ENCODE measurements at places on chromosomes 11 and 22.
A peak's percentile ranks its signal among the peaks of the same experiment; 100 is the strongest.

GRCh38 chr11:115469361-115469760 is 34.9 kb downstream of the CADM1 start:
- no peak for DNase-seq

DNA sequence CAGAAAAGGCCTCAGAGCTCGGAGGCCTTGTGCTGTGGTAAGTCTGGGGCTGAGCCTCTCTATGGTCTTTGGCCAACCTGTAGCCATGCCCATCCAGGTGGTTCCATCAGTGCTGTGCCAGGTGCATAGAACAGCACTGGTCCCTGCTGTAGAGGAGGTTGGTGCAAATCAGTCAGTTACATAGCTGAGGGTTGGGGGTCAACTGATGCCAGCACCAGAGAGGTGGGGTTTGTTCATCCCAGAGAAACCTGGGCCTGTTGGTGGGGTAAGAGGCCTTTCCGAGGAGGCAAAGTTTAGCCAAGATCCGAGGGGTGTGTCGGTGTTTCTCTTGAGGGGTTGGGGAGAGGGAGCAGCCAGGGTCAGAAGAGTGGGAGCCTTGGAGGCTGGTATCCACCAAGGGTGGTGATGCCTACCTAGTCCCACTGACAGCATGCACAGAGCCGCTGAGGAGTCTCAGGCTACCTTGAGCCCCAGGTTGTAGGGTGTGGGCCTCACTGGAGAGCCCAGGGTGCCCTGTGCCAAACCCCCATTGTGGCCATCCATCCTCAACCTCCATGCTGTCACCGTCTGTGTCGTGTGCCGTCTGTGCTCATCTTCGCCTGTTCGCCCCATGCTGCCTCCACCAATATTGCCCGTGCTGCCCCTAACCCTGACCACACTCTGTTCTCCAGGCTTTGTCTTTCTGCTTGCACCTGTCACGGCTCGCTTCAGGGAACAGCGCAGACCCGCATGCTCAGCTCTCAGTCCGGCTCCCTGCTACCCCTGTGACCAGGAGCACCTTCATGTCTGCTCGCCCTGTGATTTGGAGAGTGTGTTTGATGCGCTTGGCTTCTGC is 78.7 kb upstream of the SUSD2 start:
- no peak for DNase-seq

DNA sequence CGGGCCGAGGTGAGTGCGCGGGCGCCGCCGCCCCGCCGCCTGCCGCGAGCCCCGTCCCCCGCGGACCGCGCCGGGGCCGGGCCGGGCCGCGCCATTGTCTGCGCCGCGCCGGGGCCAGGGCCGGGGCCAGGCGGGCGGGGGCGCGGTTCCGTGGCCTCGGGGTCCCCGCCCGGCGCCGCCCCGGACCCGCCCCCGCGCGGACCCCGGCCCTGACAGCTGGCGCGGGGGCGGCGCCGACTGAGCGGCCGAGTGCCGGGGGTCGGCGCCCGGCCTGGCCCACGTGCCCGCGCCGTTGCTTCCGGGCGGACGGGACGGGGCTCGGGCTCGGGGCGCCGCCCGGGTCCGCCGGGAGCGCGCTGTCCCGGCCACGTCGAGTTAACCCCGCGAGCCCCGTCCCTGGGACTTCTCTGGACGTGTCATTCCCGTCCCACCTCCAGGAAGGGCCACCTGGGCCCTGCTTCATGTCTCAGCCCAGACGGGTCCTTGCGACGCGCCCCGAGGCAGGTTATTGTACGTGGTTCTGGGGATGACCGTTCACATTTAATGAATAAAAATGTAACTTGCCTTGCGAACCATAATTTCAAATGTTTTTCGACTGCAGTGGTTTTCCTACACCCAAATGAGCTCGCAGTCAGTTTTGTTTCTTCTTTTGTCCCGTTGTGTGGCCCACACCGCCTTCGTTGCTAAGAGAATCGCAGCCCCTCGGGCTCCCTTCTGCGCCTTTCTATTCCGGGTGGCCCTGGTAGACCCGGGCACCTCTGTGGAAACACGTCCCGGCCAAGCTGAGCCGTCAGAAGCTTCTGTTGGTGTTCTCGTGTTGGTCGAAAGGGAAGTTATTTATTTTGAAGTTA is 562 bp downstream of the ZBED4 start:
- DNase-seq = no peak

DNA sequence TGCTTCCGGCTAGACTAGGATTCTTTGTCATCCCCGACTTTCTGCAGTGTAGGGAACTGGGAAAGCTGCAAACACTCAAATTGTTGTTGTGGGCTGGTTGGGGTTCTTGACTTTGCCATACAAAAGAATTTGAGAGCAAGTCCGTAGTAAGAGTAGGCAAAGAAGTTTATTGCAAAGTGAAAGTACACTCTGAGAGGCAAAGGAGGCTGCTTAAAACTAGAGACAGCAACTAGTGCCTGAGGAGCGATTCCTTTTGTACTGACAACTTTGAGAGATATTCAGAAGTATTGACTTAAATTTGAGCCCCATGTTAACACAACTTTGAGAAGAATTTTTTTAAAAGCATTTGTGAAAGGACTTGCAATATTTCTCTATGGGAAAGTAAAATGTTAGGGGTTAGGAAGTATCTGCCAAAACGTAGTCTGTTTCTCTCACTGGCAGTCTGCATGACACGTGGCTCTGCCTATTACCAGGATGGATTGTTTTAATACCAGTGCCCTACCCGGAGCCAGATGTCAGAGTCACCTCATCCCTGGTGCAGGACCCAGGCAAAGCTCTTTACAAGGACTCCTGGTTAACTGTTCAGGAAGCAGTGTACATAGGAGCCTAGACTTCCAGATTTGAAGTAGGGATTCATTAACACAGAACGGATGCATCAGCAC is 85.0 kb upstream of the CLPB start:
- DNase-seq = no peak

GRCh38 chr11:110968348-110969062 is 256.3 kb upstream of the ARHGAP20 start:
- no peak for DNase-seq

GRCh38 chr11:129435499-129436245 is 60.0 kb downstream of the BARX2 start:
- no peak for DNase-seq

DNA sequence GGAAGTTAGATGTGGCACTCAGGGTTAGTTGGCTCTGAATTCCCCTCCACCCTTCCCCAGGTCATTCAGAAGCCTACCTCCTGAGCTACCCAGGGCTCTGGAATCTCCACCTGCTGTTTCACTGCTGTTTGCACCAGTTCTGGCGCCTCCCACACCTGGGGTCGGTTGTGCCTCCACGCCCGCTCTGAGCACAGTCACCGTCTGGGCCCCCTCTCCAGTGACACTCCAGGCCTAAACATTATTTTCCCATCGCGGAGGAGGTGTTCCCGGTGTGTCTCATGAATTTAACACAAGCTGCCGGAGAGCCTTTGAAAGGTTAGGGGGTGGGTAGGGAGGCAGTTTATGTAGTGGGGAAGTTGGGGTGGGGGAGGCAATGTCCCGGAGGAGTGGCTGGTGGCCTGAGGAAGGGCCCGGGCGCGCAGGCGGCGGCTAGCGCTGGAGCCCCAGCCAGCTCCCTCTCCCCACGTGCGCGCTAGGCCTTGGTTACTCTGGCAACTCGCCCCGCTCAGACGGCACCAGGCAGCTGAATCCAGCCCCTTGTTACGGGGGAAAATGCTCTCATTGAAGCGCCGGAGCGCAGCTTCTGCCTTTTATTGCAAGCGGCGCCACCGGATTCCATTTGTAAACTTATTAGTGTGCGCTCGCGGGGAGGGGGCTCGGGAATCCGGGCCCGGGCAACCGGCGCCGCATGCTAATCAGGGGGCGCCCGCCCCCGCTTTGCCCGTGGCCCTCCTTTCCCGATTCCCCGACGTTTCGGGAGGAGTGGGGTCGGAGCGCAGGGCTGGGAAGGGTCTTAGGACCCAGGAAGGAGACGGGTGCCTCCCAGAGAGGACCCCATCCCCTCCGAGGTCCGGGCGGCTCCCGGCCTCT is 52.4 kb downstream of the GRIK4 start:
- no peak for DNase-seq

DNA sequence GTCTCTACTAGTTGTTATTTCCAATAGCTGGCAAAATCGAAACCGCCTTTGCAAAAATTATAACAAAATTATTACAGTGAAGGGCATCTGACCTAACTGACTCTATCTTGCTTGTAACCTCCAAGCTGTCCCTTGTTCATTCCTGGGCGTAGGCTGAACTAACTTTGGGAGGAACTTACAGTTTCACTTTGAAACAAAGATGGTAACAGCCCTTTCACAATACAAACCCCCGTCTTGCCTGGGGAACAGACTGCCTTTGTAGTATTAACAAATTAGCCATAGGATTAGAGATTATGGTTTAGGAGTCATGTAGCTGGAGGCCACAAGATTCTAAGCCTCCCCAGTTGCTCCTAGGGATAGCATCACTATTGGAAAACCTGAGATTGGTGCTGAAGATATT is 131.6 kb upstream of the HSD17B12 start:
- no peak for DNase-seq

DNA sequence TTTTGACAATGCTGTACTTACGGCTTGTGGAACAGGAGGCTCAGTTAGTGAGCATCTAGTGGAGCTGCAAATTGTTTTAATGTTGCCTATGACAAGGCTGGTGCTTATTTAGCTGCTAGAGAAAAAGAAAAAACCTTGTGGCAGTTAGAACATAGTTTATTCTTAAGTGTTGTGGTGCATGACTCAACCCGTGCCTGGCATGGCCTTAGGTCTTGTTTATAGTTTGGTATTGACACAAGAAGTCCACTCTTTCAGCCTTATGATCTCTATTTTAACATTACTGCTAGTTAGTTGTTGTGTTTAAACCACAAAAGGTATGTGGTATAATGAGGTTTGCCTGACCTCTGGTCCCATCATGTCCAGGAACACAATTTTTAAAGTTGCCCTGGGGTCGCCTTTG is 744.6 kb downstream of the FAM181B start:
- DNase-seq = no peak

GRCh38 chr11:128506999-128507611 is 80.3 kb downstream of the ETS1 start:
- DNase-seq = no peak

DNA sequence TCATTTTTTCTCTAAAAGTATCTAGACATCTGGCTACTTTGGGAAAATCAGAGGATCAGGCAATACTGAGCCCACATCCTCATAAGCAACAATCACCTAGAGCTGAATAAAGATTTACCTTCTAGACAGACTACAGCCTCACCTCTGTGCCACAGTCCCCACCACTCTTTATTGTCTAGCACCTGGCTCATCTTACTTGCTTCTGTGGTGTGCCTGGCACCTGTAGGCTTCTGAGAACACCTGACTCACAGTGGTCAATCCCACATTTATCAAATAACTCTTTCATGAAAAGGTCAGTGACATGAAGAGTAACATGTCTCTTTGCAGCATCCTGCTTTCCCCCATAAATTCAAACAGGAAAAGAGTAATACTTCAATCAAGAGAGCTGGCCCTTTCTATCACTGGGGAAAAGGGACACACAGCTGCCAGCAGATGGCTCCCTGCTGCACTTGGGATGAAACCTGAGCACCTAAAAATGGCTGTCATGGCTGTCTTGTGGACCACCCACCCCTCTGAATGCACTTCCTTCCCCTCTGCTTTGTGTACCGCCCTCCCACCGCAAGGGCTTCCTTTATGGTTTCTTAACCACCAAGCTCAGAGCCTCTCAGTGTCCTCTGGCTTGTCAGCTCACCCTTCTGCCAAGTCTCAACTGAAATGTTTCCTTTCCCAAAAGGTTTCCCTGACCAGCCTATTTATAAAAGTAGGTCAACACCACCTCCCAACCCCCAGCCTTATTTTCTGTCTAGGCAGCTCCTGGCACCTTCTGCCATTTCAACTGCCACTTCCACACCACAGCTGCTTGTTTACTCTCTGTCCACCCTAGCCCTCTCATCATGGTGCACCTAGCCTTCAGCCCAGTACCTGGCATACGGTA is 9.3 kb downstream of the TFIP11 start:
- DNase-seq = peak; percentile 87

GRCh38 chr11:26025676-26026075 is 306.3 kb upstream of the ANO3 start:
- no peak for DNase-seq

- DNase-seq = no peak
Observed at GRCh38 chr22:42673898-42674401, 24.8 kb upstream of the CYB5R3 start.

- peak; percentile 37 for DNase-seq
Observed at GRCh38 chr22:20117633-20118299, 740 bp upstream of the TRMT2A start.

- no peak for DNase-seq
Observed at GRCh38 chr11:8709002-8709672, 26.5 kb downstream of the RPL27A start.

GRCh38 chr11:133991101-133991500 is 34.3 kb upstream of the IGSF9B start:
- peak; percentile 57 for DNase-seq

- no peak for DNase-seq
Observed at GRCh38 chr11:11848891-11849746, 7.3 kb downstream of the USP47 start.

- no peak for DNase-seq
Observed at GRCh38 chr11:57638005-57638781, 11.5 kb downstream of the YPEL4 start.

DNA sequence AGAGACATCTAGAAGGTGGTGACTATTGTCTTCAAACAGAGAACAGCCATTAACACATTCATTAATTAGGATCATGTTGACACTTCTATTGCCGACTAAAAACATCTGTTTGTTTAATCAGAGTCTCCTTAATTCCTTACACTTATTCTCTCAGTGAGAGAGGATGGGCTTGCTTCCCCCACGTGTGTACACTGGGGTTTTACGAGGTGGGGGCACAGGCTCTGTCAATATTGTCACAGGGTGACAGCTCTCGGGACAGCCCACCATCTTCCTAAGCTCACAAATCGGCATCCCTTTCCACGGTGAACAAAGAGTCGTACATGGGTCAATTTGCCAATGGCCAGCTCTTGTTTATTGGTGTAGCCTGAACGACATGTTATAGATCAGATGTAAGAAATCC is 413.2 kb downstream of the MIAT start:
- DNase-seq = no peak

DNA sequence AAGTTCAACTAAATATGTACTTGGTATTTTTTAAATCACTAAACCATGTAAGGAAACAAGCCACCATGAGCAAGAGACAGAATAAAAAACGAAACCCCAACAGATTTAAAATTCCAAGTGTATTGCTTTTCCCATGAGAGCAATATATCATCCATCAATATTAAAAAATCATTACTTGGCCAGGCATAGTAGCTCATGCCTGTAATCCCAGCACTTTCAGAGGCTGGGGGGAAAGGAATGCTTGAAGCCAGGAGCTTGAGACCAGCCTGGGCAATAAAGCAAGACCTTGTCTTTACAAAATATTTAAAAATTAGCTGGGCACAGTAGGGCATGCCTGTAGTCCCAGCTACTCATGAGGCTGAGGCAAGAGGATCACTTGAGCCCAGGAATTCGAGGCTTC is 190.8 kb downstream of the TTC28 start:
- DNase-seq = no peak
